Activated T-helper 17 cell treated with anti-CD3 and anti-CD28 coated beads, Interleukin-2, amount 50 U/mL, for 72 hours (primary cell): ENCODE measurements at places on chromosomes 11 and 22. TPM values are rescaled to one million over a fixed set of nuclear protein-coding genes. Genes with fewer than 3 reads are reported as not detected.

Gene CARNS1
- total RNA-seq = 2.0 TPM

GRCh38 chr11:14519597-14519916 lies 629 bp downstream of the PSMA1 start:
- peak; percentile 62 for ATAC-seq

DNA sequence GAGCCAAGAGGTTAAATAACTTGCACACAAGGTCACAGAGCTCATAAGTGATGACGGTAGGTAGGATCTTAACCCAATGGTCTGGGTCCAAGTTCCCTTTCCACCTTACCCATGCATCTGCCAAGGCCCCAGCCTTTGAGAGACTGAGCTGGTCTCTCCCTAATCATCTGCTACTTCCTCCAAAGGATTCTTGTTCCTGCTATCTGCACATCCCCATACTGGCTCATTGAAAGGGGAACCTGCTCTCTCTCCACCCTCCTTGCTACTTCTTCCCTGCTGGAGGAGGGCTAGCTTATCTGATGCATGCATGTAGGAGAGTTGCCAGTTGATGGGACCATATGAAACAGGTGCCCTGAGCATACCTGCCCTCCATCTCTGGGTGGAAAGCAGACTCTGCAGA lies 47.7 kb downstream of the COMMD9 start:
- no peak for ATAC-seq

DNA sequence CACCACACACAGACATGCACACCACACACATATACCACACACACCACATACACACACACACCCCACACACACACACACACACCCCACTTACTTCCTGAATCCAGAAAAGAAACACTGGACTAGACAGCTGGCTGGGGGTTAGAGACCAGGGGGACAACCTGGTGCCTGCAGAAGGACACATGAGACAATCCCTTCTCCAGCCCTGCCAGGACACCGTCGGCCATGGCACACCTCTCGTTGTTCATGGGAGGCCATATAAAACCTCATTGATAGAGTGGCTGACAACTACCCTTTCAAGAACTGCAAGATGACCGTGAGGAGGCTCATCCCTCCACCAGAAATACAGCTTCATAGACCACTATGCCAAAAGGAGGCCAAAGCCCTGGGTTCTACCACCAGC lies 54.3 kb downstream of the IGSF9B start:
- no peak for ATAC-seq

GRCh38 chr22:49953680-49954344 lies 6.8 kb upstream of the PIM3 start:
- no peak for ATAC-seq

Gene MS4A8
- not detected for total RNA-seq

DNA sequence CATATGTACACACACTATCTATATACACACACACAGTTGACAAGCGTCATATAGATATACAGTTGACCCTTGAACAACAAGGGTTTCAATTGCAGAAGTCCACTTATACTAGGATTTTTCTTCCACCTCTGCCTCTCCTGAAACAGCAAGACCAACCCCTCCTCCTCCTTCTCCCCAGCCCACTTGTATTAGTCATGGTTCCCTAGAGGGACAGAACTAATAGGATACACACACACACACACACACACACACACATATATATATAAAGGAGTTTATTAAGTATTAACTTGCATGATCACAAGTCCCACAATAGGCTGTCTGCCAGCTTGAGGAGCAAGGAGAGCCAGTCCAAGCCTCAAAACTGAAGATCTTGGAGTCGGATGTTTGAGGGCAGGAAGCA lies 92.9 kb downstream of the DHCR7 start:
- no peak for ATAC-seq
